ENCODE measurements at places on chromosomes 1 and 21.
A peak's percentile ranks its signal among the peaks of the same experiment; 100 is the strongest.

- no peak for DNase-seq
These were observed 85.9 kb downstream of the PTPRU start for GRCh38 chr1:29322147-29322694.

DNA sequence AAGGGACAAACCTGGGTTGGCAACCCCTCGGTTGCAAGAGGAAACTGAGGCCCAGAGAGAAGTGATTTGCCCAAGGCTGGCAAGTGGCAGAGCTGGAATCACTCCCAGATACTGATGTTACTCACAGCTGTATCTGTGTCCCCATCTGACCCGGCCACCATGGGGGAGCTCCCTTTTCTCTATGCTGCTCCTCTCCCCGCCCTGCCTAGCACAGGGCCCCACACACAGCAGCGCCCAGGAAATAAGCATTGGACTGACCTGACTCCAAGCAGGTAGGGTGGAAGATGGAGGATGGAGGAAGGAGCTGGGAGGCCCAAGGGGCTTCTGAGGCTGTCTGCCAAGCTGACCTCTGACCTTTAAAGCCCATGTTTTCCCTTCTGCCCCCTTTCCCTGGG, 3.0 kb upstream of the FBLIM1 start:
- DNase-seq: no peak

- no peak for DNase-seq
These were observed 183.3 kb upstream of the JUN start for GRCh38 chr1:58966917-58967740.

GRCh38 chr21:42618707-42619102, 34.7 kb upstream of the PDE9A start:
- no peak for DNase-seq

DNA sequence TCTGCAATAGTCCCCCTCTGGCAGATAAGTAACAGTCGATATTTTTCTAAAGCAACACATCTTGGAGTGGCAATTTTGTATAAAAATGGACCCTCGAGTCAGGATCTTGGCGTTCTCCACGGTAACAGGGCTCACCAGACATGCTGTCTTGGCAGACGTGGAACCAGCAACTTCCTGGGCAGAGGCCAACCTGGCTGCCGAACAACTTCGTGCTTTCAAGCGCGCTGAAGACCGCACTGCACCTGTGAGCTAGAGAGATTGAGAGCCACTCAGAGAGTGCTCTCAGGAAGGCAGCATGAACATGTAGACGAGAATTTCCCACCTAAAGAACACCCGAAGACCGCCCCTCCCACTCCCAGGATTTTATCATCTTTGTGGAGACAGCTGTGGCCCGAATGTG, 7.3 kb downstream of the C1orf174 start:
- DNase-seq: no peak

- no peak for DNase-seq
These were observed 327.5 kb downstream of the KCTD3 start for GRCh38 chr1:215894617-215895016.

GRCh38 chr1:165449131-165449530, 4.2 kb upstream of the RXRG start:
- DNase-seq: no peak

DNA sequence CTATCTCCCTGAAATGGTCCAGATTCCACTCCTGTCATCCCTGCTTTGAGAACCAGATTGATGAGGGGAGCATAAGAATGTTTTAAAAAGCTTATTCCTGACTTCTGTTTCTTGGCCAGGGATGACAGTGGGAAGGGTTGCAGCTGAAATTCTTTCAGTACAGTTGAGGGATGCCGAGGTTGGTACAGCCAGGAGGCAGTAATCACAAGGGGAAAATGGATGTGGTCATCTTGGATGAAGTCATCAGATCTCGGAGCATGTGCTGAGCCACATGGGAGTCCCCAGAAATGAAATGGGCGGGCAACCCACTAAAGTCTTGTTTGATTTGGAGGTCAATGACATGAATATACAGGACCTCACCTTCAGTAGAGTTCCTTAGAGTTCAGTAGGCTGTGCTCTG, 18.7 kb upstream of the PLA2G2E start:
- DNase-seq: no peak

- DNase-seq: no peak
These were observed 3.6 kb upstream of the CAPN2 start for GRCh38 chr1:223708651-223709268.

GRCh38 chr21:38912102-38912629, 106.4 kb downstream of the ETS2 start:
- DNase-seq: no peak

DNA sequence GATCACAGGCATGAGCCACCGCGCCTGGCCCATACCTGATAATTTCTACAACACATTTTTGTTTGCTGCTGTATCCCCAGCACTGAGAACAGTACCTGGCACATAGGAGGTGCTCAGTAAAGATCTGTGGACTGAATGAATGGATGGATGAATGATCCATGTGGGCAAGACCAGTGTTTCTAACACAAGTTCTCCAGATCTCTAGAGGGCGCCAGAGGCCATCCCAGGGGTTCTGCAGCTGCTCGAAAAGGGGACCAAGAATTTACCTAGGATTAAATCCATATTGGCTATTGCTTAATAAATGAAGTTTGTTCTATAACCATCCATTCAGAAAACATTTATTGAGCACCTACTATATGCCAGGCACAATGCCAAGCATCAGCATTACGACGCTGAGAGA, 167.7 kb downstream of the ACTL8 start:
- DNase-seq: no peak

GRCh38 chr1:205735218-205735617, 14.8 kb downstream of the NUCKS1 start:
- DNase-seq: no peak

DNA sequence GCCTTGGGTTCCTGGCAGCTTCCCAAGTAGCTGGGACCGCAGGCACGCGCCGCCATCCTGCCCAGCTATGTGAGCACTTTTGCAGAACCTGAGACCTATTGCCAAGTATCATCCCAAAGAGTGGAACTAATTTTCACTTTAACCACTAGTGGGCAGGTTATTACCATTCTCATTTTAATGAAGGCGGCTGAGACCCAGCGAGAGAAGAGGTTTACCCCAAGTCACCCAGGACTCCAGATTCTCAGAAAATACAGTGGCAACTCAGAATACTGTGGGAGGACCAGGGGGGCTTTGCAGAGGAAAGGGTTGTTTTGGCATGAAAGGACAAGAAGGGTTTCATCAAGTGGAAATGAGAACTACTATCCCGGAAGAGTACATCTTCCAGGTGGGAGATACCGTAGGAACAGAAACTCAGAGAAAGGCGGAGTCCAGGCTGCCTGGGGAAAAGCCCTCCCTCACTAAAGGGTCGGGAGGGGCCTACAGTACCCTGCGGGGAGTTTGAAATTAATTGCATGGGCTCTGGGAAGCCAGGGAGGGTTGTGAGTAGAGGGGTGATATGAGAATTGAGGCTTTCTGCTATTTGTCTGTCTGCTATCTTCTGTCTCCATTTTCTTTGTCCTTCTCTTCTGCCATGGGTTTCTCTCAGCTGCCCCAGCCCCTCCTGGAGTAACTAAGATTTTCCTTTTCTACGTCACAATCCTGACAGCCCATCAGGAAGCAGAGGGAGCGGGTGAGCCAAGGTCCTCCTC, 7.2 kb upstream of the SEMA4A start:
- no peak for DNase-seq

DNA sequence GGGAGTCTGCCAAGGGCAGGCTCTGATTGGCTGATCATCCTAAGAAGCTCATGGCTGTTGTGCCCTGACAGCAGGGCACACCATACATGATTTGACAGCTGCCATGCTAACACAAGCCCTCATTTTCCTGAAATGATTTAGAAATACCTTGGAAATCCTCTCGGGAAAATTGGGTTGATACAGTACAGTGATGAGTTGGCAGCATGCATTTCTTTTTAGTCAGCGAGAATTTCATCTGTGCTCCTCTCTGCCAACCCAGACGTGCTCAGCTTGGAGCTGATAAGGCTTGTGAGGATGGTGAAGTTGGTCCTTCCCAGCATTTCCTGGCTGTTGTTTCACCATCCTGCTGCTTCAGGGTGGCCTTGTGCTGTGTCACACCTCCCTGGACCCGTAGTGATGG, 22.6 kb upstream of the KCNQ4 start:
- DNase-seq: no peak

DNA sequence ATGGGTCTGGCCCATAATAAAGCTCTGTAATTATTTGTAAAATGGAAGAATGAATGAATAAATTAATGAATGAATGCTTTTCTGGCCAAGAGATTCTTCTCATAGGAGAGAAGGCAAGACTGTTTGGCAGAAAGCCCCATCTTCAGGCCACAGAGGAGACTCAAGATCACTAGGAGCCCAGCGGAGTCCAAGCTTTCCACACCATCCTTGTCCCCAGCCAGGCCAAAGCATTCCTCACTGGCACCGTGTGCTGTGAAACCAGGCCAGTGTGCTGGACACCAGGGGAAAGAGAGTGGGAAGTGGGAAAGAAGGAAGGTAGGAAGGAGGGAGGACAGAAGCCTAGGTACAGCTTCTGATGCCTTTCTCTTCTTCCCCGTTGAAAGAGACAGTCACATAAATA, 86.4 kb downstream of the PLXNA2 start:
- DNase-seq: no peak

GRCh38 chr1:26277719-26278118, 2.2 kb upstream of the SH3BGRL3 start:
- no peak for DNase-seq

DNA sequence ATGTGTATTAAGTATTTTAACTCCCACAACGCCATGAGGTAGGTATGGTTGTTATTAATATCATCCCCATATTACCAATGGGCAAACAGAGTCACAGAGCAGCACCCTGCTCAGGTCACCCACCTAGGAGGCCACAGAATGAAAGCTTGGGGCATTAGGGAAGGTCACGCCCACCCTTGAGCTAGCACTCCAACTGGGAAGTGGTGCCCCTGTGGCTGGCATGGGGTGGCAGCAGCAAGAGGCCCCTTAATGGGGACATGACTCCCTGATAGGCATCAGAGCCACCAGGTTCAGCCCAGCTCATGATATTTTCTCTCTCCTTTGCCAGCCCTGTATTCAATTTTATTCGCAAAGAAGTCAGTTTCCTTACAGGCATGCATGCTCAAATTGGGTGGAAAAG, 90.6 kb downstream of the DMRTB1 start:
- no peak for DNase-seq

GRCh38 chr1:224852901-224853568, 76.4 kb upstream of the DNAH14 start:
- DNase-seq: no peak

DNA sequence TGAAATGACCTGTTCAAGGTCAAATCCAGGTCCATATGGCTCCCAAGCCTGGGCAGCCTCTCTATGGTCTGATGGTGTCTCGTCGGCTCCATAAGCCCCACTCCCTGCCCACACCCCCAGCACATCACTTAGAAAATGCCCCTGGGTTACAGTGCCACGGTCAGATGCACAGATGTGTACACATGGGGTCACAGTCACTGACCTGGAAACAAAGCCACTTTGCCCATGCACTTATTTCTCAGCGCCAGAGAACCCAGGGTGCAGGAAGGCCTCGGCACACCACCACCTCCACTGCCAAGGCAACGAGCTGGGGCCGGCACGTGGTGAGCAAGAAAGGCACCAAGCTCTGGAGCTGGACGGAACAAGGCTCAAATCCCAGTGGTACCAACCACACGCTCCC, 24.7 kb downstream of the IFFO2 start:
- DNase-seq: no peak

DNA sequence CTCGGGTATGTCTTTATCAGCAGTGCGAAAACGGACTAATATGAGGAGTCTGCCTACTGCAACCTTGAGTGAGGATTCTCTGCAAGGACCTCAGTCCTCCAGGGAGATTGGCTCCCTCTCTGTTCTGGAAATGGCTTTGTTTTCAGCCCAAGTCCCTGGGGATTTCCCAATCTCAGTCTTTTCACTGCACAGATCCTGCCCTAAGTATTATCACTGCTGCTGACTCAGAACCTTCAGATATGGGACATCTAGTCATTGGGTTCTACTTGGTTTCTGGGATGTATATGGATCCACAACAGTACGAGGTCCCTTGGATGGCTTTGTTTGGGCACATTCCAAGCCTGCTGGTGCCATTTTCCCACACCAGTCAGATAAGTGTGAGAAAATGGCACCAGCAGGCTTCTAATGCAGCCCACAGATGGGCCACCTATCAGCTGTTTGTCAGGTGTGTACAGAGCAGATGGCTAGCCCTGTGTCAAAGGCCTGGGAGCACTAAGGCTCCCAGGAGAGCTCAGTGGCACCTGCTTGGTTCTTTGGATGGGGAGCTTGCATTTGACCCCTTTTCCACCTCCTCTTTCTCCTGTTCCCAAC, 27.4 kb downstream of the ELF3 start:
- DNase-seq: no peak

DNA sequence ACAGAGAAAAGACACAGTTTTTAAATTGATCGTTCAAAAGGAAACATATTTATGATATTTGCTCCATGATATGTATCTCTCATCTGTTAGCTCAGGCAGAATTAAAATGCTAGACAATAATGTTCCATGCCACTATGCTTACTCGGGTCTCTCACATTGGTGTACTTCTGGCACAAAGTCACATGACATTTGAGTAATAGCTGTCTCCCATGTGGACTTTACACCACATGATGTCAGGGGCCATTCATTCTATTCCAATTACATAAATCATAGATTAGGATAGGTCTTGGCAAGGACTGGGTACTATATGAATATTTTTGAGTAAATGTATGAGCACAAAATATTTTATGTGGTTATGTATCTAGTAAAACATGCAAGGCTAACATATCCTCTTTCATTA, 648.4 kb downstream of the PLA2G4A start:
- DNase-seq: no peak

DNA sequence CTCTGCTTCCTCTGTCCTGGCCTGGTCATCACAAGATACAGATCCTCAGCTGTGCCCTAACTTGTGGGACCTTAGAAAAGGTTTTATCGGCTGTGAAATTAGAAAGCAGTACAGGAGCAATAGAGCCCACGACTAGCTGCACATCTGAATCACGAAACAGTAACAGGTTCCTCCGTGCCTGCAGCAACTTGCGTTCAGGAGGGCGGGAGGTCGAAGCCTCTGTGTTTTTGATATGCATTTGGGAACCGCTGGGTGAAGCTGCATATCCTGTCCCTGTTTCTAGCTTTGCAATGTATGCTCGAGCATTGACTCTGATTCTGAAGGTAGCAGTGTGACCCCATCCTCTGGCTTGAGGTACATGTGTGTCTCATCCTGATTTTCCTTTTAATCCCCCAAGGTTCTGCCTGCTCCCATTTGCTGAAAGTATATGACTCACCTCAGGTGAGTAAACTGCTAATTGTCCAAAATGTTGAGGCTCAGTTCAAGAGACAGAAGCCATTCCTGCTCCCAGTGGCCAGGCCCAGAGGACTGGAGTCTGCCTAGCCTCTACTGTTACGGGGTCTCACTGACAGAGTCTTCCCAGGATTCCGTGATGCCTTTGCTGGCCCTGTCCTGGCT, 44.3 kb downstream of the SCCPDH start:
- peak; percentile 29 for DNase-seq

DNA sequence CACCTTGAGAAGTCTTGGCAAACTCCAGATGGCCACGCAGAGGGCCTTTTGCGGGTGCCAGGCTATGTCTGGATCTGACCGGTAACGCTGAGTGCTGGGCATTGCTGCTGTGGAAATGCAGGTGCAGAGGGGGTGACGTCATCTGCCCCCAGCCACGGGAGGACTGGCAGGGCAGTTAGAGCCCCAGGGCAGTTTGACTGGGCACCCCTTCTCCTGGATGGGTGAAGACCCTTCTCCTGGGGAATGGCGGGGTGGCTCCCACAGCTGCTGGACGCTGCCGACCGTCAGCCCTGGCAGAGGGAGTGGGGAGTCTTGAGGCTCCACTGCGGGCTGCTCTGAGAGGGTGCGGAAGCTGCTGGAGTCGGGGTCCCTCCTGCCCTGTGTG, 12.6 kb upstream of the EDN2 start:
- DNase-seq: no peak
